ENCODE measurements at places on chromosomes 4 and X. TPM values are rescaled to one million over a fixed set of nuclear protein-coding genes. Genes with fewer than 3 reads are reported as not detected.
A peak's percentile ranks its signal among the peaks of the same experiment; 100 is the strongest.

The BMP3 gene
- 15.5 TPM for total RNA-seq

The MBNL3 gene
- 22.9 TPM for total RNA-seq

The PARM1 gene
- 78.0 TPM for total RNA-seq

The HAND2 gene
- not detected for total RNA-seq

The GIMD1 gene
- total RNA-seq: not detected

The HCCS gene
- 19.4 TPM for total RNA-seq

- H3K36me3 ChIP-seq: no peaks in the 10 kb centered on the region
- peaks cover 21% of the 10 kb centered on the region for H3K4me1 ChIP-seq
- DNase-seq: peak; percentile 86
- H3K4me3 ChIP-seq: peak overlapping the region; percentile 73
These were observed 1.1 kb upstream of the RAP1GDS1 start for GRCh38 chr4:98260047-98260578.

DNA sequence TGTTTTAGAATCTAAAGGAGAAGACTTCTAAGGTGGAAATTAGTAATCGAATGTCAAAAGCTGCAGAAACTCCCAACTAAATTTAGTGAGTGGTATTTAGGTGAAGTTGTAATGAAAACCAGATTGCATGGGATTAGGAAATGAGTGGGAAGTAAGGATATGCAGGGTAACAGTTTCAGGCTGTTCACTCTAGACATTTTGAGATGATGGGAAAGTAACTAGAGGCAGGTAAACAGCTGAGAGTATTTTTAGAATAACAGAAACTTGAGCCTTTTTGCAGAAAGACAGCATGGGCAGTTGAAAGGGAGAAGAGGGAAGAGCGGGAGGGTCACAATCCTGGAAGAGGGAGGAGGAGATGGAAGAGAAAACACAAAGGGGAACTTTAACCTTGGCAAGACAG lies 12.7 kb downstream of the SPRY1 start:
- H3K4me1 ChIP-seq: peaks cover 11% of the 10 kb centered on the region
- H3K36me3 ChIP-seq: peaks cover 2% of the 10 kb centered on the region
- DNase-seq: no peak
- H3K27me3 ChIP-seq: no peaks in the 10 kb centered on the region

GRCh38 chr4:47642985-47643760 lies 158.1 kb downstream of the ATP10D start:
- no peak overlapping the region for H3K27ac ChIP-seq
- no peaks in the 10 kb centered on the region for H3K27me3 ChIP-seq
- no peak for DNase-seq
- no peaks in the 10 kb centered on the region for H3K36me3 ChIP-seq

- no peak for DNase-seq
- H3K27ac ChIP-seq: peak overlapping the region; percentile 99
- H3K4me3 ChIP-seq: peak overlapping the region; percentile 81
- no peaks in the 10 kb centered on the region for H3K27me3 ChIP-seq
- H3K4me1 ChIP-seq: peaks cover 24% of the 10 kb centered on the region
- peaks cover 43% of the 10 kb centered on the region for H3K36me3 ChIP-seq
These were observed 934 bp upstream of the SEC31A start for GRCh38 chr4:82891707-82892466.

DNA sequence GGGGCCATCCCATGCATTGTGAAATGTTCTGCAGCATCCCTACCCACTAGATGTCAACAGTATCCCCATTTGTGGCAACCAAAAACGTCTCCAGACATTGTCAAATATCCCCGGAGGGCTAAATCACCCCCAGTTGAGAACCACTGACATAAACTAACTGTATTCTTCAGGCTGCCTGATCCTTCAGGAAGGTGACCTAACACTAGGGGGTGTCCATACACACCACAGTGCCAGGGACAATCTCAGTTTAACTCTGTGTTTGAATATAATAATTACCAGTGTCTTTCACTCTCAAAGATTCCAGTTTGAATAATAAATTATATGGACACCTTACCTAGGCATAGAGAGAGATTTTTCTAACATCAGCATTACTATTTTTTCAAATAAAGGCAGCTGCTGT lies 6.4 kb downstream of the ACE2 start:
- no peak overlapping the region for H3K4me3 ChIP-seq
- no peaks in the 10 kb centered on the region for H3K27me3 ChIP-seq
- H3K4me1 ChIP-seq: no peaks in the 10 kb centered on the region
- H3K36me3 ChIP-seq: no peaks in the 10 kb centered on the region

GRCh38 chr4:81665045-81665444 lies 193.3 kb upstream of the RASGEF1B start:
- no peaks in the 10 kb centered on the region for H3K36me3 ChIP-seq
- no peaks in the 10 kb centered on the region for H3K27me3 ChIP-seq
- no peak overlapping the region for H3K4me3 ChIP-seq
- H3K4me1 ChIP-seq: peaks cover 10% of the 10 kb centered on the region
- H3K27ac ChIP-seq: no peak overlapping the region

DNA sequence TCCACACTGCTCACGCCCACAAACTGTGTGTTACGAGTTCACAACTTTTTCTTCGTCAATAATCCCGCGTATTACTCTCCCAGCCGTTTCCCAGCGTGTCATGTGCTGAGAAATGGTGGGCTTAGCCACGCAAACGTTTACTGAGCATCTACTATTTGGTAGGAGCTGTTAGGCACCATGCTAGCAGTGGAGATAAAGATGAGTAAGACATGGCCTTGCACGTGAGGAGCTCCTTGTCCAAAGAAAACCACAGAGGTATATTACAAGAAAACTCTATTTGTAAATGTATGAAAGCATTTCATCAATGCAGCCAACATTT lies 821 bp upstream of the TMEM128 start:
- peaks cover 23% of the 10 kb centered on the region for H3K36me3 ChIP-seq
- no peaks in the 10 kb centered on the region for H3K27me3 ChIP-seq
- no peak for DNase-seq

Measured in upper lobe of right lung (tissue), 1 donor.